ENCODE measurements at places on chromosomes 4 and X. TPM values are rescaled to one million over a fixed set of nuclear protein-coding genes. Genes with fewer than 3 reads are reported as not detected.

PDLIM3 gene
- total RNA-seq, result not detected

- H3K27ac ChIP-seq, result no peak overlapping the region
- no peaks in the 10 kb centered on the region for H3K36me3 ChIP-seq
- H3K27me3 ChIP-seq, result no peaks in the 10 kb centered on the region
- DNase-seq, result no peak
- no peaks in the 10 kb centered on the region for H3K4me1 ChIP-seq
Measured at GRCh38 chrX:87525771-87526229, 8.2 kb downstream of the KLHL4 start.

ERCC6L gene
- total RNA-seq, result 7.9 TPM

CSAG3 gene
- not detected for total RNA-seq

- no peak overlapping the region for H3K27ac ChIP-seq
- DNase-seq, result no peak
- no peaks in the 10 kb centered on the region for H3K27me3 ChIP-seq
- no peak overlapping the region for H3K4me3 ChIP-seq
Measured at GRCh38 chrX:9135901-9136510, 102.1 kb upstream of the FAM9B start.

DNA sequence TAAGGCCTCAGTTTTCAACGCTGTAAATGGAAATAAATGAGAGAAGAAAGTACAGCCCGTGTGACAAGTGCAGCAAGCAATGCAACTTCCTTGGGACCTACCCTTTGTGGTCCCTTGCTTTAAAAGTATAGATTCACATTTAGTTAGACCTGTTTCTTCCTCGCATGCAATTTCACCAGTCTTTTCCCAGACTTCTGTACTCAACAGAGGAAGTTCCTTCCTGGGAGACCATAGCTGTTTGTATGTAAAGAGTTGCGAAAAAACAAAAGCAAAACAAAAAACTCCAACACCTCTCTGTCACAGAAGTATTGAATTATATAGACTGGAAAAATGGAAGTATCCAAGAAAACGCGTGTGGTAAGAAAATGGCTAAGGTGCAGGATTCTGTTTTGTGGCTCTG lies 1.1 kb upstream of the IRF2 start:
- H3K4me3 ChIP-seq, result peak overlapping the region; percentile 93
- H3K27ac ChIP-seq, result peak overlapping the region; percentile 96
- DNase-seq, result no peak
- peaks cover 48% of the 10 kb centered on the region for H3K4me1 ChIP-seq

MAGEC3 gene
- not detected for total RNA-seq

- H3K4me3 ChIP-seq, result no peak overlapping the region
- no peaks in the 10 kb centered on the region for H3K4me1 ChIP-seq
- no peak for DNase-seq
- H3K27ac ChIP-seq, result no peak overlapping the region
Measured at GRCh38 chrX:63993936-63994335, 208.9 kb upstream of the ARHGEF9 start.

DNA sequence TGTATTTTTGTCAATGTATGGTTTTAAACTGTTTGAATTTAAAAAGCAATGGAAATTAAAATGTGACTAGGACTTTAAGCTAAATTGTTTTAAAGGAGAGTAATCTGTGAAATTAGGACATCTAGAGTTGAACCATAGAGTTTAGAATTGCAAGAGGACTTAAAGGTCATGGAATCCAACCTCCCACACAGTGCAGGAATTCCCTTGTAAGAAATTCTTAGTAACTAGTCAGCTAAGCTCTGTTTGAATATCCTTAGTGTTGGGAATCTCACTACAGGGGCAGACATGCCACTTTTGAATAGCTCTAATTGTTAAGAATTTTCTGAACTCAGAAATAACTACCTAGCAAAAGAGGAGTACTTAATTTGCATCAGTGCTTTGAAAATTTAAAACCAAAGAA lies 292.9 kb downstream of the IL1RAPL1 start:
- no peaks in the 10 kb centered on the region for H3K27me3 ChIP-seq
- no peak overlapping the region for H3K27ac ChIP-seq
- H3K36me3 ChIP-seq, result no peaks in the 10 kb centered on the region

GRCh38 chr4:119093042-119093827 lies 42.4 kb upstream of the MYOZ2 start:
- H3K4me3 ChIP-seq, result no peak overlapping the region
- H3K27me3 ChIP-seq, result no peaks in the 10 kb centered on the region
- no peak overlapping the region for H3K27ac ChIP-seq
- H3K36me3 ChIP-seq, result no peaks in the 10 kb centered on the region
- DNase-seq, result no peak

GRCh38 chr4:153763404-153763803 lies 3.6 kb upstream of the RNF175 start:
- H3K36me3 ChIP-seq, result no peaks in the 10 kb centered on the region
- H3K4me3 ChIP-seq, result no peak overlapping the region
- no peak for DNase-seq
- peaks cover 36% of the 10 kb centered on the region for H3K27me3 ChIP-seq
- peaks cover 5% of the 10 kb centered on the region for H3K4me1 ChIP-seq
- H3K27ac ChIP-seq, result no peak overlapping the region

DNA sequence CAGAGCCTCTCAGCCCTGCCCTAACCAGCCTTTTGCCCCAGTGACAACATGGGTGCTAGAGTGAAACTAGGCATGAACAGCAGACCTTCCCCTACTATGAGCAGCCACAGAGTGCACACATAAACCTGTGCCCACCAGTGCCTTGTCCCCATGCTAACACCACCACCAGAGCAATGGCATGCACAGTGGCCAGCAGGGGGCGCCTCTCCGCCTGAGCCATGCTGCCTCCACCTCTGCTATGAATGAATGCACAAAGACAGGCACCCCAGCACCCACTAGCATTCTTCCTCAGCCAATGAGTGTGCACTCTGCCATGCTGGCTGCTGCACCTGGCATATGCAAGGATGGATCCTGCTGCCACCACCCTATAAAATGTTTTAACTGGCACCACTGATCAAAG lies 286.9 kb upstream of the FGF16 start:
- peaks cover 2% of the 10 kb centered on the region for H3K27me3 ChIP-seq
- DNase-seq, result peak; percentile 31
- H3K36me3 ChIP-seq, result no peaks in the 10 kb centered on the region
- no peak overlapping the region for H3K27ac ChIP-seq
- H3K4me1 ChIP-seq, result no peaks in the 10 kb centered on the region

USP17L15 gene
- total RNA-seq, result not detected

ASB11 gene
- total RNA-seq, result not detected

EDNRA gene
- not detected for total RNA-seq

- H3K36me3 ChIP-seq, result no peaks in the 10 kb centered on the region
- H3K4me1 ChIP-seq, result no peaks in the 10 kb centered on the region
- H3K27ac ChIP-seq, result no peak overlapping the region
- no peaks in the 10 kb centered on the region for H3K27me3 ChIP-seq
- DNase-seq, result no peak
Measured at GRCh38 chrX:35076061-35076460, 133.5 kb downstream of the FAM47B start.

- no peaks in the 10 kb centered on the region for H3K27me3 ChIP-seq
- no peak for DNase-seq
- peak overlapping the region; percentile 51 for H3K4me3 ChIP-seq
- H3K36me3 ChIP-seq, result peaks cover 26% of the 10 kb centered on the region
- peak overlapping the region; percentile 73 for H3K27ac ChIP-seq
Measured at GRCh38 chrX:19673375-19674040, 158.2 kb upstream of the MAP3K15 start.

- H3K4me3 ChIP-seq, result no peak overlapping the region
- H3K36me3 ChIP-seq, result no peaks in the 10 kb centered on the region
- DNase-seq, result no peak
- H3K27ac ChIP-seq, result no peak overlapping the region
- no peaks in the 10 kb centered on the region for H3K4me1 ChIP-seq
- H3K27me3 ChIP-seq, result peaks cover 2% of the 10 kb centered on the region
Measured at GRCh38 chrX:101973066-101973465, 41.2 kb upstream of the ZMAT1 start.

GRCh38 chrX:121227888-121228287 lies 180.5 kb downstream of the GLUD2 start:
- H3K4me3 ChIP-seq, result no peak overlapping the region
- H3K27me3 ChIP-seq, result no peaks in the 10 kb centered on the region
- H3K36me3 ChIP-seq, result no peaks in the 10 kb centered on the region
- no peak overlapping the region for H3K27ac ChIP-seq

DNA sequence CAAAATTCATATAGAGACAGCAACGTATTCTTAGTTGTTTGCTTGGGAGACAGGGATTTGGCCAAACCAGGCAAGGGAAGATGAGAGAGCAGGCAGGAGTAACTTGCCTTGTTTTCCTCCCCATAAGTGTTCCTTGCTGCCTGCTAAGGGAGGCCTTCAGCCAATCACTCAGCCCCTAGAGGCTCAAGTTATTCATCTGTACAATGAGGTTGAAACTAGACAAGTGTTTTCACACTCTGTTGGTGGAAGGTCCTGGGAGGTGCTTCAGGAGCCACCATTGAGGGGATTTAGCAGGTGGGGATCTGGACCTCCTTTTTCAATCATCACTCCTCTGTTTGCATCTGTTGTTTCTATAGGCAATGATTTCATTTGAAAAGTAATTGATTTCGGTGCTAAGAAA lies 23.6 kb upstream of the HMGB3 start:
- no peaks in the 10 kb centered on the region for H3K36me3 ChIP-seq
- no peaks in the 10 kb centered on the region for H3K27me3 ChIP-seq
- no peaks in the 10 kb centered on the region for H3K4me1 ChIP-seq
- H3K27ac ChIP-seq, result no peak overlapping the region

DNA sequence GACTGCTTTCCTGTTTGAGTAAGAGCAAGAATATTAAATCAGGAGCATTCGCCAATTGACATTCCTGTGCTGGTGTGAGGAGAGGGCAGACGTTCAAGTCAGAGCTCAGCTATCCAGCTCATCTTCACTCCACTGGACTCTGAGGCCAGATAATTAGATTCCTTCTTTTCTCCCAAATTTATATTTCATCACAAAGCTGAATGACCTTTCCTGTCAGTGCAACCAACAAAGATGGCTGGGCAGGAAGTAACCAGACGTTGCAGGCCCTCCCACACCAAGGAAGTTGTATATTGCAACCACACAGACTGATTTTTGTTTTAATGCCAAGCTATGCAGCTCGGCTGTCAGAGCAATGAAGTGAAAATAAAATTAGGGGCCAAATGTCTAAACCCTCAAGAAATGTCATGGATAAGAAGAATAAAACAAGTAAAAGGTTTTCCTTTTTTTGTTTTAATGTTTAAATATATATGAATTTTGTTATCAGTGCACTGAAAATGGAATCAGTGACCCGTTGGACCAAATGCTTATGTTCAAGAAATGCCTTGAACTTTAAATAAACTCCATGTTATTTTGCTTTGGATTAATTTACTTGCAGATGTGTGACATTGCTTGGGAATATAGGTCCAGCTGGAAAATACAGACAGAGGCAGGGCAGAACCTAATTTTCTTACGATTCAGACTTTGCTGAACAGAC lies 578.9 kb upstream of the FAT1 start:
- no peak for DNase-seq
- H3K36me3 ChIP-seq, result no peaks in the 10 kb centered on the region
- no peaks in the 10 kb centered on the region for H3K4me1 ChIP-seq
- no peaks in the 10 kb centered on the region for H3K27me3 ChIP-seq
- H3K27ac ChIP-seq, result no peak overlapping the region

VCX3A gene
- total RNA-seq, result not detected

- no peak for DNase-seq
- H3K36me3 ChIP-seq, result no peaks in the 10 kb centered on the region
- H3K27me3 ChIP-seq, result no peaks in the 10 kb centered on the region
Measured at GRCh38 chrX:143754183-143754582, 33.6 kb upstream of the SPANXN2 start.

GRCh38 chr4:184705692-184706091 lies 28.2 kb downstream of the CENPU start:
- peaks cover 19% of the 10 kb centered on the region for H3K4me1 ChIP-seq
- no peak for DNase-seq
- peaks cover 56% of the 10 kb centered on the region for H3K36me3 ChIP-seq
- H3K4me3 ChIP-seq, result peak overlapping the region; percentile 33
- H3K27ac ChIP-seq, result peak overlapping the region; percentile 72

- H3K36me3 ChIP-seq, result no peaks in the 10 kb centered on the region
- H3K4me1 ChIP-seq, result peaks cover 17% of the 10 kb centered on the region
- no peak overlapping the region for H3K4me3 ChIP-seq
- H3K27me3 ChIP-seq, result no peaks in the 10 kb centered on the region
- DNase-seq, result no peak
- no peak overlapping the region for H3K27ac ChIP-seq
Measured at GRCh38 chr4:140082391-140082755, 71.6 kb downstream of the MAML3 start.

GRCh38 chr4:26493461-26493860 lies 3.2 kb upstream of the CCKAR start:
- H3K27ac ChIP-seq, result no peak overlapping the region
- H3K27me3 ChIP-seq, result peaks cover 9% of the 10 kb centered on the region
- H3K36me3 ChIP-seq, result no peaks in the 10 kb centered on the region
- no peak overlapping the region for H3K4me3 ChIP-seq
- H3K4me1 ChIP-seq, result no peaks in the 10 kb centered on the region

RHOXF2B gene
- total RNA-seq, result not detected

CXCR3 gene
- 107 TPM for total RNA-seq

All from activated naive CD8-positive, alpha-beta T cell treated with anti-CD3 and anti-CD28 coated beads, Interleukin-2, amount 10 ng/mL, durations not matched to agents 7 days and 5 days (primary cell).